ENCODE measurements at places on chromosomes 16 and 17. TPM values are rescaled to one million over a fixed set of nuclear protein-coding genes. Genes with fewer than 3 reads are reported as not detected.
A peak's percentile ranks its signal among the peaks of the same experiment; 100 is the strongest.

DNA sequence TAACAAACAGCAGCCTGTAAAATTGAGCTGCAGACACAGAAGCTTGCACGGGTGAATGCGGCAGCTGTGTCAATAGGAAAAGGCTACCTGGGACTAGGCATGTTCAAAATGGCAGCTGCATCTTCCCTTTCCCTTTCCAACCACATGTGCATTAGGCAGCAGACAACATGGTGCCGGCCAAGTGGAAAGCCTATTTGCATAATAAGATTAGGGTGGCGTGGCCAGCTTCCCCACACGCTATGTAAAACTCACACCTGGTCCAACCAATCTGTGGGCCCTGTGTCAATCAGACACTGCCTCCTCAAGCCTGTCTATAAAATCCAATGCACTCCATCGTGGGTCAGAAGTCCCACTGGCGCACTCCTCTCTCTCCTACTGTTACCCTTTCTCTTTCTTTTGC lies 61.0 kb upstream of the RBBP6 start:
- DNase-seq, result no peak

DNA sequence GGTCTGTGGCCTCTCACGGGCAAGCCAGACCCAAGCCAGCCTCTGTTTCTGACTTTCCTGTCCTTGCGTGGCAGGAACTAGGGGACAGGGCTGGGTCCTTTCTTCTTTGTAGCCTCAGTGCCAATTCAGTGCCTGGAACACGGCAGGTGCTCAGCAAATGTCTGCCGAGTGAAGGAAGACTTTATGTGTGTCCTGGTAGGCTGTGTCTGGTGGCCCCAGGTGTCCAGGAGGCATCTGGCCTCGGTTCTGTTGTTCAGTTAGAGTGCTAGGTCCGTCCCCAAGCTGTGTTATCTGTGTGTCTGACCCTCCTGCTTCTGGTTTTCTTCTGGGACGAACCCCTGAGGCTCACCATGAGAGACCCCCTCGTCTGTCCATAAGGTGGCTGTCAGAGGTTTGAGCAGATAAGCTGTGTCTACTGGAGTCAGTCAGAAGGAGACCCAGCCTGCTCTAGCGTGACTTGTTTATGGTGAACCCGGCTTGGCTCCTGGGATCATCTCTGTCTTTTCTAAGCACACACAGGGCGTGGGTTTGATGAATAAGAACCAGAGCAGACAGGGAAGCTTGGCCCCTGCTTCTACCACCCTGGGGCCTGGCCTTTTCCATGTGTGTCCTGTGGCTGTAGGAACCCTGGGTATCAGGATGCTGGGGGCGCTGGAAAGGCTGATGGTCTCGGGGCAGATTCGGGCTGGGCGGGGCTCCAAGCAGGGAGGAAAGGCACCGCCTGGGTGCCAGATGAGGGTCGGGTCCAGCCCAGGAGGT lies 39.3 kb downstream of the ENGASE start:
- DNase-seq, result no peak

GRCh38 chr16:53098526-53099317 lies 43.9 kb downstream of the CHD9 start:
- DNase-seq, result peak; percentile 24

- DNase-seq, result no peak
These were observed 13.3 kb upstream of the MARCHF10 start for GRCh38 chr17:62821189-62822079.

- no peak for DNase-seq
These were observed 13.2 kb upstream of the ASGR1 start for GRCh38 chr17:7192271-7192937.

GAS7 gene
- total RNA-seq, result 0.34 TPM

GRCh38 chr17:60154616-60155426 lies 5.0 kb downstream of the CA4 start:
- peak; percentile 20 for DNase-seq

GRCh38 chr16:81136390-81137335 lies 40.5 kb upstream of the GCSH start:
- DNase-seq, result no peak

GRCh38 chr16:80283466-80284392 lies 257.1 kb upstream of the DYNLRB2 start:
- DNase-seq, result no peak

GRCh38 chr16:86556576-86556975 lies 1.5 kb upstream of the MTHFSD start:
- DNase-seq, result no peak

DNA sequence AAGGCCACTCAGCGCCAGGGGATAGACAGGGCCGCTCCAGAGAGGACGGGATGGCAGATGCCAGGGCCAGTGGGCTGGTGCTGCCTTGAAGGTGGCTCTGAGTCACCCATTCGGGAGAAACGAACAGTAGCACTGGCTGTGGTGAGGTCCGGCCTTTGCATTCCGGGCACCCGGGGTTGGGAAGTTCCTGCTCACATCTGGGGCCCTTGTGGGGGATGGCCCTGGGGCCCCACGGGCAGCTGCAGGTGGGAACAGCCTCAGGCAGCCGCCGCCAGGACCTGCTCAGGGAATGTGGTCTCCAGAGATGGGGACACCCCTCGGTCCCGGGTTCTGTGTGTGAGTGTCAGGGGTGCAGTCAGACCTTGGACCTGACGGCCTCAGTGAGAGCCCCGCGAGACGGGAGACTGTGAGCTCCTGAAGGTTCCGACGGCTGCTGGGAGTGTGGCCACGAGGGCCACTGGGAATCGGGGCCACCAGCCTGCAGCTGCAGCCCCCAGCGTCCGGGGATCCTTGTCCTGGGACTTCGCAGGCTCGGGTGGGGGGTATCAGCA lies 1.4 kb downstream of the CBFA2T3 start:
- DNase-seq, result no peak

DNA sequence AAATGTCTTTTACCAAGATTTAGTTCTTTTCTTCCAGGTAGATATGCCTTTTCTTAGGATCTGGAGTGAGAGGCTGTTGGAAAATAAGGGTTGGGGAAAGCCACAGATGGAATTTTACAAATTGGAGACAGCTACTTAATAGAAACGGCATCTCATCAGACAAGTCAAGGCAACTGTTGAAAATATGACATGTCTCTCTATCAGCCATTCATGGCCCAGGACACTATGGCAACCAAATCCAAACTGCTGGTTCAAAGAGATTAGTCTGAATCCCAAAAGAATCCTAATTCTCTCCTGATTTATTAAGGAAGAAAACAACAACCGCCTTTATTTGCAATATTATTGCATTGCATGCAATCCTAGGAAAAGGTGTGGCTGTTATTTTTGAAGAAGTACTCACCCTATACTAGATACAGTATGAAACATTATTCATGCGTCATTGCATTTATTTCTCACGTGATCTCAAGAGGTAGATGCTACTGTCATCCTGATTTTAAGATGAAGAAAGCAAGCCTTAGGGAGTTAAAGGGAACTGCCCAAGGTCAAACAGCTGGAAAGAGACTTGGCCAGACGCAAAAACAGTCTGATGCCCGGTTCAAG lies 12.6 kb upstream of the CEP20 start:
- no peak for DNase-seq

DNA sequence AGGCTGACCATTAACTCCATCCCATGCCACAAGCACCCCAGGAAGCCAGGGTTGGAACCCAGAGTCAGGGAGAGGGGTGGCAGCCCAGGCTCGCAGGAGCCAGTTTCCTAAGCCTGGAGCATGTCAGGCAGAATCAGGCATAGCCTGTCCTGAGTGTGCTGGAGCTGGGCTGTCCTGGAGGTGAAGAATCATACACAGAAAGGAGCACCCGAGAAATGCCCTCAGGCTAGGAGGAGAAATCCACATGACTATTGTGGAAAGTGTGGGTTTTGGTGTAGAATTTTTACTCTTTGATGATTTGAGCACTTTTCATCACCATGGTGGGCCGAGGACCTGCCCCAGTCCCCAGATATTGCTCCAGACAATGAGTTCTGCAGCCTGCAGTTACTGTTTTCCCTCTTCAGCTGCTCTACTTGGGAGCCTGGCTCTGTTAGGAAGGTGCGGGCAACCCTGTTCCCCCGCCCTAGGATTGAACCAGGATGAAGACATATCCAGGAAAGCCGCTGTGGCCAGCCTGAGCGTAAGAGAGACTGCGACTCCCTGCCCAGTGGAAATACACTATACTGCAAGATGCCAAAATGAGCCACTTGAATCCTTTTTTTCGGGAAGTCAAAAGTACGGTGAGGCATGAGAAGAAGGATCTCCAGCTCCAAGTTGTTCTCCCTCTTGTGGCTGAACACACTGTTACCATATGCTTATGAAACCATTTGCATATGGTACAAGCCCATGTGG lies 29.0 kb upstream of the HEATR6 start:
- DNase-seq, result no peak

KRT17 gene
- total RNA-seq, result 3.4 TPM

PRSS33 gene
- total RNA-seq, result not detected

GRCh38 chr17:59401274-59401673 lies 69.8 kb downstream of the YPEL2 start:
- no peak for DNase-seq

DNA sequence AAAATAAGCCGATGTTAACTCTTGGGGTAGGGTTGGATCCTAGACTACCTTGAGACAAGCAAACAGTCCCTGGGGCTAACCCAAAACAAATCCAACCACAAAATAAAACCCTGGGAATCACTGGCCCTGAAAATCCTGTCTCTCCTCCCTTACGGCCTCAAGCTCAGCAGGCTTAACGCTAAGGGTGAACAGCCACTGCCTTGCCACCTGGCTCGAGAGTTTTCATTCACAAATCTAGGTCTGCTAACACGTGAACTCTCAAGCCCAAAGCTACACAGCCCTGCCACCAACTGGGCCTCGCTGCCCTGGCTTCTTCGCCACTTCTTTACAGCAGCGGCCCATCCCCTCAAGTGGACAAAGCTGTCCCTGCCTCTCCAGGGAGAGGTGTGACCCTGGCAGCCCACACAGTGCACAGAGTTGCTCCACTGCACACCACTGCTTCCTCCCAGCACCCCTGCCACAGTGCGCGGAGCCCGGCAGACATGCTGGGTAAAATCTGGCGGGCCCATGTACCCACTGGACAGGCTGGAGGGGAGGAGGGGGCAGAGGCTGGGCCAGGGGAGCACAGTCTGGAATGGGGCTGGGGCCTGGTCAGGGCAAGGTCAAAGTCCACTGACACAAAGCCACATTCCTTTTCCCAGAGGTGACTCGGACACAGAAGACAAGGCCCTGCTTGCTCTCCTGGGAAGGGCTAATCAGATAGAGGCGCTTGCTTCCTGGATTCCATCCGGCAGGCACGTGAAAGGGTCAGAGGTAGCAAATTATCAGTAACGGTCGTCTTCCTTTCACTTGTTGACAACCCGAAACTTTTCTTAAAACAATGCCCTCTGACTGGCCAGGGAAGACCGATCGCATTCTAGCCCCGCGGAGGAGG lies 996 bp downstream of the PCYT2 start:
- peak; percentile 87 for DNase-seq

- DNase-seq, result no peak
These were observed 56.1 kb upstream of the MAF start for GRCh38 chr16:79656553-79657115.

GRCh38 chr16:76277460-76278030 lies 344 bp downstream of the CNTNAP4 start:
- DNase-seq, result no peak

GRCh38 chr17:55794725-55795482 lies 44.1 kb downstream of the PCTP start:
- DNase-seq, result no peak

DNA sequence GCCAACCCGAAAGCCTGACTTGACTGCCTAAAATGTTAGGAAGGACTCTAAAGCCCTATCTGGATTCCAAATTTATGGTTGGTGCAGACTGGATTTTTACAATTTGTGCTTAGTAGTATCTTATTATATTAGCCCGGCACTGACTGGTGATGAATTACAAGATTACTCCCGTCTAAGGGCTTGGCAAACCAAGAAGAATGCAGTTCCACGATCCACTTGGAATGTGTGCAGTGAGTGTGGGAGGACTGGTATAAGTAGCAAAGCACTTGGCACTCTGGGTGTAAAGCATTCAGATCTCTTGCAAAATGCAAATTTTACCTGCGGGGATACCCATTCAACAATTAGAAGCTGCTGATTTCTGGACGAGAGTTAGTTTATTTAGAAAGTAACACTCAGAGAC lies 539.4 kb downstream of the MAF start:
- no peak for DNase-seq

GRCh38 chr17:3919123-3919624 lies 2.9 kb upstream of the P2RX1 start:
- no peak for DNase-seq

DNA sequence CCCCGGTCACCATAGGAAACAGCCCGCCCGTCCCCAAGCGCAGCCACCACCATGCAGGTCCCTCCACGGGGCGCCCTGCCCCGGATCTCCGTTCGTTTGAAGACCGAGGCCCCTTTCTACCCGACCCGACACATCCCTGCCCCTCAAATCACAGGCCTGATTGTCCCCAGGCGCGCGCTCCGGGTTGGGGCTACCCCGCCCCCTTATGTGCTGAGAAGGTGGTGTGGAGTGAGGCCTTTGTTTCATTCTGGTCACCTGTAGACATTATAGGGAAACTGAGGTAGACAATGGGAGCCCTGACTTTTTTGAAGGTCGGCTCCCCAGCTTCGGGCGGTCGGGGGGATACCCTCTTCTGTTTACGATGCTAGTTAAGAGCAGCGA lies 763 bp upstream of the ACTG1 start:
- peak; percentile 79 for DNase-seq

SMG1 gene
- 79.1 TPM for total RNA-seq

GRCh38 chr16:11325404-11326083 lies 19.7 kb upstream of the RMI2 start:
- no peak for DNase-seq

DNA sequence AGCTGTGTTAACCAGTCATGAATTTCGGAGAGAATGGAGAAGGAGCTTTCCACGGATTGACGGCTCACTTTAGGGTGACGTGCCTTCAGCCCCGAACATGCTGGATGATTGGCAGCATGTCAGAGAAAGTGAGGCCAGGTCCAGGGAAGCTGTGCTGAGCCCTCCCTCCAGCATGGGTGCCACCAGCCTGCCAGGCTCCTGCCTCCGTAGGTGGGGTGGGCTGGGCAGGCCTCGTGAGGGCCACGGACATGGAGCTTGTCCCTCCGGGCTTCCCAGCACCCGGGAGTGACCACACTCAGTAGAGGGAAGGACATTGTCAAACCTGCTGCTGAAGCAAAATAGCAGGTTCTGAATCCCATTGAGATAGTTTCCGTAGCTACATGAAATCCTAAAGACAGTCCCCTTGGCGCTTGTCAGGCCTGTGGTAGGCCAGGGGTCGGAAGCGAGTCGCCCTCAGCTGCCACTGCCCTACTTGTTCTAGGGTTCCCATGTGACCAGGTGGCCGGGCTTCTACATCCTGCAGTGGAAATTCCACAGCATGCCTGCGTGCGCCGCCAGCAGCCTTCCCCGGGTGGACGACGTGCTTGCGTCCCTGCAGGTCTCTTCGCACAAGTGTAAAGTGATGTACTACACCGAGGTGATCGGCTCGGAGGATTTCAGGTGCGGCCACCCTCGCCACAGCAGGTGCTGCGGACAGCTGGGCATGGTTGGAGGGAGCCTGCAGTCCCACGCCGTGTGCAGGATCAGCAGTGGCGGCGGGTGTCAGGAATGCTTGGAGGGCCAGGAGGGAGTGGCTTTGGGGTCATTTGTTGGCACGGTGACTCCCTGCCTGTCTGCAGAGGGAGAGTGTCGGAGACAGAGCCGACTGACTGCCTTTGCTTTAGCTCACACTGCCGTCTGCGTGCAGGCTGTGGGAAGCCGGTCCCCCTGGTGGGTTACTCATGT lies 72.3 kb downstream of the SEC14L1 start:
- DNase-seq, result no peak

GRCh38 chr16:19645557-19645981 lies 72.5 kb downstream of the KNOP1 start:
- DNase-seq, result no peak
